Neural crest cell (in vitro differentiated cells): ENCODE measurements at places on chromosomes 1 and 21.

DNA sequence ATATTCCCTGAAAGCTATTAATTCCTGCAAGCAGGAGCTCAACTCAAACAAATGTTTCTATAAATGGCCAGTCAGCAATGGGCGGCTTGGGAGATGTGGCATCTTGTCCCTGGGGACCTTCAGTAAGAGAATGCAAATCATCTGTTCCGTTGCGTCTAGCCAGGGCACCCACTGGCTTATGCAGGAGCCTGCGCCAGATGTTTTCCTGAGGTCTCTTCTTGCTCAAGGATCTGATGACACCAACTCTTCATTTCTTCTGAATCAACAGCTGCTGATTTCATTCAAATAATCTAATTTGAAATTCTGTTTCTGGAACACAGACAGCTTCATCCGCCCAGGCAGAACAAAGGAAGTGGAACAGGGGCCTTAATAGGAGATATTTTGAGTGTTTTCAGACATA is 70.0 kb upstream of the AJAP1 start:
- H3K4me1 ChIP-seq: peaks cover 7% of the 10 kb centered on the region
- H3K36me3 ChIP-seq: no peaks in the 10 kb centered on the region
- H3K4me3 ChIP-seq: no peak overlapping the region
- no peak overlapping the region for H3K27ac ChIP-seq

DNA sequence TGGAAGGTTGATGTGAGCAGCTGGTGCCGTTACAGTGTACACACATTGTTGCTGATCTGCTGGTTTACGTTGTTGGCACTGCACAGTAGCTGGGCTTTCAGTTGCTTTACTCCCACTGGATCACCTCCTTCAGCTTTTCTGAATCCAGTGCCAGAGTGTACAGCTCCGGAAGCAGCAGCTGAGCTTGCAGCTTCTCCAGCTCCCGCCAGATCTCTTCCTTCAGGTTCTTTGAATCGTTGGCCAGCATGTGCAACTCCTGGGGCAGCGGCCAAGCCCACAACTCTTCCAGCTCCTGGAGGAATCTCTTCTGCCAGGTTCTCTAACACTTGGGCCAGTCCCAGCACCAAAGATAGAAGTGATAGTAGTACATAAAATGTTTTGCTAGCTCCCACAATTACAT is 149.7 kb upstream of the RRP15 start:
- H3K27me3 ChIP-seq: no peaks in the 10 kb centered on the region
- DNase-seq: no peak
- no peak overlapping the region for H3K4me3 ChIP-seq
- H3K36me3 ChIP-seq: no peaks in the 10 kb centered on the region
- H3K4me1 ChIP-seq: no peaks in the 10 kb centered on the region

GRCh38 chr1:36913484-36914060 is 120.7 kb downstream of the GRIK3 start:
- no peak overlapping the region for H3K4me3 ChIP-seq
- DNase-seq: no peak
- H3K27me3 ChIP-seq: peaks cover 39% of the 10 kb centered on the region

- no peaks in the 10 kb centered on the region for H3K4me1 ChIP-seq
- no peak overlapping the region for H3K4me3 ChIP-seq
- no peak overlapping the region for H3K27ac ChIP-seq
- H3K27me3 ChIP-seq: peaks cover 93% of the 10 kb centered on the region
- H3K36me3 ChIP-seq: no peaks in the 10 kb centered on the region
- peak; percentile 33 for DNase-seq
Observed at GRCh38 chr1:228515200-228515834, 28.1 kb downstream of the RNF187 start.

- peak overlapping the region; percentile 61 for H3K4me3 ChIP-seq
- no peak for DNase-seq
- no peaks in the 10 kb centered on the region for H3K36me3 ChIP-seq
- peaks cover 32% of the 10 kb centered on the region for H3K27me3 ChIP-seq
- H3K27ac ChIP-seq: peak overlapping the region; percentile 89
- H3K4me1 ChIP-seq: peaks cover 75% of the 10 kb centered on the region
Observed at GRCh38 chr1:26999440-26999987, 6.0 kb downstream of the TRNP1 start.

DNA sequence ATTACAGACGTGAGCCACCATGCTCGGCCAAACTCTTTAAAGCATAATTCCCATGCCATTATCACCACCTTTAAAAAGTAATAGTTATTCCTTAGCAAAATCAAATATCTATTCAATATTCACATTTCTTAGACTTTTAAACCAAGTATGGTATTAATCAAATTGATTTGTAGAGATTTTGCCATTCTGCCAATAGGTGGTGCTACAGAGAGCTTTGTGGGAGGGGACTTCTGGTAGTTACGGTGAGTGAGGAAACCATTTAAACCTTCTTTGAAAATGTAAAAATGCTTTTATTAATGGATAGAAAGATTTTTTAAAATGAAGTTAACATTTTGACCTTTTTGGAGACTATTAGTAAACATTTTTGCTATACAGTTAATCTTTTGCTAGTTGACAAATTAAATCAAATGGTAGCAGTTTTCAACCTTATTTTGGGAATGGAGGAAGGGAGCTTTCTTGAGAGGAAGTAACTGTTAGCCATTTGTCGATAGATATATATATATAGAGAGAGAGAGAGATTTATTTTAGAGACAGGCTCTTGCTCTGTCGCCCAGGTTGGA is 19.3 kb downstream of the IARS2 start:
- no peaks in the 10 kb centered on the region for H3K27me3 ChIP-seq
- no peak for DNase-seq
- H3K27ac ChIP-seq: no peak overlapping the region
- H3K4me1 ChIP-seq: no peaks in the 10 kb centered on the region

DNA sequence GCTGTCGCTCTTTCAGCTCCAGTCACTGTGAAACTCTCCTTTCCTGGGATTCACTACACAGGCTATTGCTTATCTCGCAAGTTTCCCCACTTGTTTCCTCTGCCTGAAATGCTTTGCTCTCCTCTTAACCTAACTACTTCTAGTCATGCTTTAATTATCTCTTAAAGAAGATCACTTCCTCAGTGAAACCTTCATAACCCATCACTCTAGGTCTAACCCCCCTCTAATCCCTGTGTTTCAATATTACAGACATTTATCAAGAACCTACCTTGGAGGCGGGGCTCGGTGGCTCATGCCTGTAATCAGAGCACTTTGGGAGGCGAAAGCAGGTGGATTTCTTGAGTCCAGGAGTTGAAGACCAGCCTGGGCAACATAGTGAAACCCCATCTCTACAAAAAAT is 16.7 kb upstream of the ZNF644 start:
- peaks cover 7% of the 10 kb centered on the region for H3K36me3 ChIP-seq
- no peak for DNase-seq
- H3K4me3 ChIP-seq: no peak overlapping the region

- H3K36me3 ChIP-seq: no peaks in the 10 kb centered on the region
- no peaks in the 10 kb centered on the region for H3K4me1 ChIP-seq
- H3K4me3 ChIP-seq: no peak overlapping the region
- no peak overlapping the region for H3K27ac ChIP-seq
- DNase-seq: no peak
Observed at GRCh38 chr21:45260191-45260825, 27.4 kb downstream of the POFUT2 start.

DNA sequence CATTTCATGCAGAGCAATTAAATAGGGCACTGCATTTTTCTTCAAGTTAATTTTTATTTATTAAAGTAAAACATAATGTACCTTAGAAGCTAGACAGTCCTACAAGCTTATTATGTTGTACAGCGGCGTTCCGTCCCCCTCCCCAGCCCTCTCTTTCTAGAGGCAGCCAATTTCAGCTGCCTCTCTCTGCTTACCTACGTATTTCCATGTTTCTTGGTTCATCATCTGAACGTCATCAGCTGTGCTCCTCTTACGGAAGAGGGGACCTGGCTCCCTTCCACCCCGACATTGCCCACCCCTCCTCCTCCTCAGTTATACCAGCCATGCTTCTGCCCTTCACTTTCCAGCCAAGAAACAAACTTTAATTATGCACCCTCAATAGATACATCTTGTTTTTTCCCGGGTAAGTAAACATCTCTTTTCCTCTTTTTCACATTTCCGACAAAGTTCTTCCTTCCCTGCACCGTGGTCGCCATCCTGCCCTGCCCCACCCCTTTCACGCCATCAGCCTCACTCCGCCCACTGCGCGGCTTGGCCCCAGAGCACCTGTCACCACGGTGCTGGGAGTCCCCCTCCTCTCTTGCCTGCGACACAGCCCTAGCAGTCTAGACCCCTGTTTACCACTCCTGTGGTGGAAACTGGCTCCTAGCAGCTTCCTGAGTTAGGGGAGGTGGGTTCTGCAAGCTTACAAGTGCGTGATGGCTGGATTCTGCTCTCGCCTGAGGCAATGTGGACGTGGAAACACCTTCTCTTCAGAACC is 57.9 kb downstream of the SLC37A1 start:
- peaks cover 7% of the 10 kb centered on the region for H3K36me3 ChIP-seq
- peak overlapping the region; percentile 83 for H3K27ac ChIP-seq
- H3K27me3 ChIP-seq: no peaks in the 10 kb centered on the region
- no peak overlapping the region for H3K4me3 ChIP-seq
- peaks cover 24% of the 10 kb centered on the region for H3K4me1 ChIP-seq

DNA sequence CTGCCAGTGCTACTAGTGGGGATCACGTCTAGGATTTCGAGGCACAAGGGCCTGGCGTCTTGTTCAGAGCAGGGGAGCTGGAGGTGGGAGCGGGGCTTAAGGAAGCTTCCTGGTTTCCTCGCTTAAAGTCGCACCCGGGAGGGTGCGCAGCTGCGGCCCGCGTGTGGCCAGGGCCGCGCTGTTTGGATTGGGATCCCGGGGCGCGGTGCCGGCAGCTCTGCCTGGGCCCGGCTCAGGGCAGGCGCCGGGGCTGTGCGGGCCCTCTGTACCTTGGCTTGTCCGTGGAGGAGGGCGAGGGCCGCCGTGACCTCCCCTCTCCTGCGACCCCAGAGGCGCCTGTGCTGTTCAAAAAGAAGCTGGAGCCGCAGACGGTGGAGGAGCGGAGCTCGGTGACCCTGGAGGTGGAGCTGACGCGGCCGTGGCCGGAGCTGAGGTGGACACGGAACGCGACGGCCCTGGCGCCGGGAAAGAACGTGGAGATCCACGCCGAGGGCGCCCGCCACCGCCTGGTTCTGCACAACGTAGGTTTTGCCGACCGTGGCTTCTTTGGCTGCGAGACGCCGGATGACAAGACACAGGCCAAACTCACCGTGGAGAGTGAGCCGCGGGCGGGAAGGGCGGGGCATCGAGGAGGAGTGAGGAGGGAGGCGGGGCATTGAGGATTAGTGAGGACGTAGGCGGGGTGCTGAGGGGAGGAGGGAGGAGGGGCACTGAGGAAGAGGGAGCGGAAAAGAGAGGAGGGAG is 67.8 kb downstream of the OBSCN start:
- peak overlapping the region; percentile 76 for H3K4me3 ChIP-seq
- DNase-seq: peak; percentile 77
- peaks cover 3% of the 10 kb centered on the region for H3K36me3 ChIP-seq
